Activated T-cell treated with anti-CD3 and anti-CD28 coated beads, Interleukin-2, amount 50 U/mL, for 72 hours (primary cell): ENCODE measurements at places on chromosomes 7 and 10. TPM values are rescaled to one million over a fixed set of nuclear protein-coding genes. Genes with fewer than 3 reads are reported as not detected.

PAX4 gene
- total RNA-seq, result not detected

CARD11 gene
- total RNA-seq, result 114 TPM

TUBB8 gene
- total RNA-seq, result not detected

CLDN3 gene
- not detected for total RNA-seq

OR13A1 gene
- total RNA-seq, result not detected
